ENCODE measurements at places on chromosomes 1 and 21. TPM values are rescaled to one million over a fixed set of nuclear protein-coding genes. Genes with fewer than 3 reads are reported as not detected.
A peak's percentile ranks its signal among the peaks of the same experiment; 100 is the strongest.

DNA sequence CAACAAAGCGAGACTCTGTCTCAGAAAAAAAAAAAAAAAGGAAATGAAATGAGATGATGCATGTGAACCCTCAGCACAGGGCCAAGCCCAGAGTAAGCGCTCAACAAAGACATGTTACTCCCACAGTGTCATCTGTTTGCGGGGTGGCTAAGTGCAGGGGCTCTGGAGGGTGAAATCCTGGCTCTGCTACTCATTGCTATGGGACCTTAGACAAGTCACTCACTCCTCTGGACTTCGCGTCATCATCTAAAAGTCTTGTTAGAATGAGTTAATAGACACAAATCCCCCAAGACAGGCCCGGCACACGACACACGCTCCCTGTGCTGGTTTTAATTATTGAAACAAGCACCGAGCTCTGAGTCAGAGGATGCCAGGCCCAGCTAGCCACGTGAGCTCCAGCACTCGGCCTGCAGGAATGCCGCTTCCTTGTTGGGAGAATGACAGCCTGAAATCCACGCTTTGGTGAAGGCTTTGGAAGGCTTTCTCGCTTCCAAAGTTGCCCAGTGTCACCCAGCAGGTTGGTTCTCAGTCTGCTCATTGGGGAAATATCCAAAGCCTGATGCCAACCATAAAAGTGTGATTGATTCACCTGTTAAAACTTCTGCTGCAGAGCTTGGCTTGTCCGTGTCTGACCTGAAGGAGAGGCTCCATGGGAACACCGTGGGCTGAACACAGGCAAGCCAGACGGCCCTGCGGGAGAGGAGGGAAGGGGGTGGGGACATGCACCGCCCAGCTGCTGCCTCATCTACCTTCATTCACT is 36.7 kb upstream of the TARDBP start:
- peak; percentile 23 for DNase-seq

- DNase-seq, result no peak
These were observed 15.2 kb downstream of the DBT start for GRCh38 chr1:100234432-100234831.

GRCh38 chr1:201065686-201066085 is 42.2 kb upstream of the KIF21B start:
- no peak for DNase-seq

GRCh38 chr1:110361856-110362255 is 22.7 kb downstream of the RBM15 start:
- DNase-seq, result no peak

GRCh38 chr1:244710474-244711062 is 57.6 kb downstream of the DESI2 start:
- no peak for DNase-seq

- no peak for DNase-seq
These were observed 2.6 kb upstream of the SYTL1 start for GRCh38 chr1:27339213-27339612.

- DNase-seq, result peak; percentile 67
These were observed 285.4 kb upstream of the USP25 start for GRCh38 chr21:15444118-15444960.

- no peak for DNase-seq
These were observed 350.6 kb upstream of the NCAM2 start for GRCh38 chr21:20647607-20648006.

DNA sequence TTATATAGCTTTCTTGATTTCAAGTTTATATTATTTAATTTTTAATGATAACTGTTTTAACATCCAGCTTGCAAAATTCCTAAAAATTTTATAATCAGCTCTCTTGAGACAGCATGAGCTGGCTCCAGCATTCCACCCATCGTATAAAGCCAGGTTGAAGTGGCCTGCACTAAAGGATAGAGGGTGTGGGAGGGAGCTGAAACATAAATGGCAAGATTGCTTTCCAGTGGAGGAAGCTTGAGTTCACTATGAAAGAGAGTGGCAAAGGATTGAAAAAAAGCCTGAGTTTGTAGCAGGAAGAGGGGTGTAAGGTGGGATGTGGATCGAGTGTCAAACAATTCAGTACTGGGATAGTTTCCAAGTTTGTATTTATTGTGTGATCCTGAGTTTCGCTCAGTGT is 48.5 kb upstream of the ZNF644 start:
- no peak for DNase-seq

GRCh38 chr1:199682081-199682480 is 345.4 kb upstream of the NR5A2 start:
- no peak for DNase-seq

DNA sequence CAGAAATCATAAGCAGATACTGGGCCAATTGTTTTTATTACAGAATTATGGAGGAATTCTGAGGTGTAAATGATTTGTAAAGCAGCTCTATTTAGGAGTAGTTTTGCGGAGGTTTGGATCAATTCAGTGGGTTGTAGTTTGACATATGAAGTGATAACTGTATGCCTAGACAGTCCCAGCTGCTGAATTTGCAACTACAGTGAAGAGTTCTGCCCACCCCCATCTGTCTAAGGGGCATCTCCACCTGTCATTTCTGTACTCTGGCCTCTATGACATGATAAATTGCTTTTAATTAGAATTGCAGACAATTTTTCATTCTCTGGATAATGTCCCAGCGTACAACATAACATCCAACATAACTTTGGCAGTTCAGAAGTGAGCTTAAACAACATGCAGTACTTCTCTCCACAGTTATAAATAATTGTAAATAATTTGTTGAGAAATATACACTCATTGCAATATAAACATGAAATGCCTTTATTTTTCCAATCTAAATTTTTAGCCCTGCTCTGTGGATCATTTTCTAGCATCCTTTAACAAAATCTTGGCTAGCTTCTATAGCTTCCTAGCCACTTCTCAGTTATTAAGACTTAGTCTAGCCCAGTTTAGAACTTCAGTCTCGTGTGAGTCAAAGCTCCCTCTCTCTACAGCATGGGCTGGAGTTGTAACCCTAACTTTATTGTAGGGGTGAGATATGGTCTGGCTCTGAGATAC is 52.3 kb downstream of the PDE4B start:
- DNase-seq, result no peak

GRCh38 chr1:218887141-218887925 is 286.3 kb upstream of the LYPLAL1 start:
- no peak for DNase-seq

DNA sequence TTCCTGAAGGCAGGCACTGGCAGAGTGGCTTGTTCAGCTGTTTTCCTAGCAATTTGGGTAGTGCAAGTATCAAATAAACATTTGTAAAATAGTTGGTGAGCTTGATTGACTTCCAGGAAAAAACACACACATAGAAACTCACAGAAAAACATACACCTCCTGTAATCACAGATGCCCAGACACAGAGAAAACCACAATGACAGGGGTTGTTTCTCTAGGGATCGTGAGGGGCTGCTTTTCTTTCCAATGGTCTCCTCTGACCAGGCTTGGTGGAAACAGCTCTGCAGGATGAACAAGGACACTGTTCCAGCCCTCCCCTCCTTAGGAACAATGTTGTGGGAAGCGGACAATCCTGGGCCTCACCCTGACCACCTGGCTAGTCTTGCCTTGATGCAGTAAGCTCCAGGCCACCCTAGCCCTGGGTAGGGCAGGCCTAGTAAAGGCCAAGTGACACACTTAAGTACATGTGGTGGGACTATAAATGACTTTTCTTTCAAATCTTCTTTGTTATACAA is 142.5 kb upstream of the HMGB4 start:
- DNase-seq, result no peak

- no peak for DNase-seq
These were observed 21.5 kb upstream of the NHLH2 start for GRCh38 chr1:115862403-115862802.

Gene CFHR4
- polyA plus RNA-seq, result not detected

Gene ADAMTS1
- 0.18 TPM for polyA plus RNA-seq

Gene CCDC18
- polyA plus RNA-seq, result 8.5 TPM

Gene CBR1
- polyA plus RNA-seq, result 203 TPM

Gene B4GALT2
- 35.8 TPM for polyA plus RNA-seq

Gene PCBP3
- polyA plus RNA-seq, result 0.34 TPM

Gene PWP2
- 9.8 TPM for polyA plus RNA-seq

Measured in A549 (cell line).